ENCODE measurements at places on chromosomes 11 and 22.

DNA sequence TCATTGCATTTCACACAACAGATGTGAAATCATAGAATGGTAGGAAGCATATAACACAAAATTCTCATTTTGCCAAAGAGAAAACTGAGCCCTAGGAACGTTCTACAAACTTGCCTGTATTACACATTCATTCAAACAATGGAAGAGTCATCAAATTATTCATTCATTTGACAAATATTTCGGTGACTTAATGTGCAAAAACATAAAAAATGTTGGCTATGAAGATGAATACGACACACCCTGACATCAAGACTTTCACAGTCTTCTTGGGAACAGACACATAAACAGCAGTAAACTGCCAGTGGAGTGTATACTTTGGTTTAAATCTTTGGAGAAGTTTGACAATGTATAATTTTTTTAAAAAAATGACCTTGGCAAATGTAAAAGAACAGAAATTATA lies 20.4 kb upstream of the C11orf87 start:
- no peak for DNase-seq

DNA sequence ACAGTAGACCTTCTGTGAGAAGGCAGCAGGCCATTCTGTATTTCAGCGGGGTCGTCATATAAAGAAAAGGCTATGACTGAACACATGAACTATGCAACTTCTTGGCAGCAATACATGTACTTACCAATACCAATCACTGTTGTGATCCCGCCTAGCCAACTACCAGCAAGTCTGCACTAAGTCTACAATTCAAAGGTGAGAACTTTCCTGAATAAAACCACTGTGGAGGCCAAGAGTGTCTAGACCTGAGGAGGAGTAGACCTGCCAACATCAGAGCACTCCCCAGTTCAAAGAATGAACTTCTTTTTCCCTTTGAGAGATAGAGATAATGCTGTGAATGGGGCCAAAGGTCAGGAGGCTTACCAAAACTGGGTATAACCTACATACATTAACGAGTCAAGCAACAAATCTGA lies 108.2 kb downstream of the SIK3 start:
- DNase-seq = no peak

DNA sequence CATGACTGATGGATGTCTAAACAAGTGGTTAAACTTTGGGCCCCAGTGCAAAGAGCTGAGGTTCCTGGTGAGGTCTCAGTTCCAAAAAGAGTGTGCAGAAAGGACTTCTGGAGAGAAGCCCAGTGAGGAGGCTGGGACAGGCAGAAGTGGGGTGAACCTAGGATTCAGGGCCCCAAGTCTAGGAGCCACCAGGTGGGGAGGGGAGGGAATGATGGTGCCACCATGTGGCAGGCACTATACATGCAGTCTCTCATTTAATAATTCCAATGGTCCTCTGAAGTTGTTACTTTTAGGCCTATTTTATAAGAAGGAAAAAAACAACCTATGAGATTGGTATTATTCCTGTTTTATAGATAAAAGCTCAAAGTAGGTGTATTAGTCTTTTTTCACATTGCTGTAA lies 102.0 kb downstream of the INSC start:
- no peak for DNase-seq

GRCh38 chr11:46009647-46010046 lies 87.2 kb downstream of the LARGE2 start:
- DNase-seq = no peak

- no peak for DNase-seq
These were observed 405.9 kb downstream of the NXPE2 start for GRCh38 chr11:115084231-115084630.

- DNase-seq = no peak
These were observed 16.2 kb upstream of the CTTN start for GRCh38 chr11:70381872-70382861.

GRCh38 chr11:119417726-119418540 lies 5.0 kb downstream of the THY1 start:
- no peak for DNase-seq

GRCh38 chr22:24236656-24237055 lies 8.2 kb downstream of the GGT5 start:
- no peak for DNase-seq

DNA sequence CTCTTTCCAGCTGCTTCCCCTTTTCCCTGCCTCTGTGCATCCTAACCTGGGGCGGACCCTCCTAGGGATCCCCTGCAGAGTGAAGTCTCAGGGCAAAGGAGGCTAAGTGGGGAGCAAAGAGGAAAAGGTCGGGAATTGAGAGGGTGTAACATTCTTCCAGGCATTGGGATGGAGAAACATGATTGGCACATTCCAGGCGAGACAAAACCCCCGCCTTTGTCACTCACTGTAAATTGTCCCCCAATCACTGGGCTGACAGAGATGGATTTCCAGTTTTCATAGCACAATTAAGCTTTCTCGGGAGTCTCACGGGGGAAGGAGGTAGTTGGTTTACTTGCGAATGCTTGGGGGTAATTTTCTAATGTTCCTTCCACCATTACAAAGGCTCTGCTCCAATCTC lies 74.9 kb downstream of the MIAT start:
- no peak for DNase-seq

- no peak for DNase-seq
These were observed 390.3 kb downstream of the SHANK2 start for GRCh38 chr11:70862093-70862492.

GRCh38 chr11:9206496-9206895 lies 58.7 kb downstream of the DENND5A start:
- no peak for DNase-seq

DNA sequence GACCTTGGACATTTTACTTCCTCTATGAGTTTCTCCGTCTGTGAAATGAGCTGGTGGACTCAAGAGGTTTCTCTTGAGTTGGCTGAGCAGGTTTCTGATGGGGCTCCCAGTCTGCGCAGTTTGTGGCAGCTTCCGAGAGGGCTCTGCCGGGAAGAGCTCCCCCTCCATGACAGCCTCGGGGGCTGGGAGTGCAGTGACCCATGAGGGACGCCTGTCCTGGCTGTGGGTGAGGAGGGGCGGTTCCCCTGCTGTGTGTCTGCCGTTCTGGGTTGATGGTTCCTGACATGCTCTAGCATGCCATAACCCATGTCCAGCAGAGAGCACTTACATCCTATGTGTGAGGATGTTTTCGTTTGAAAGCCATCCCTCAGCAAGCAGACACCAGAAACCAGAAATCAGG lies 14.8 kb downstream of the CSF2RB start:
- DNase-seq = no peak

DNA sequence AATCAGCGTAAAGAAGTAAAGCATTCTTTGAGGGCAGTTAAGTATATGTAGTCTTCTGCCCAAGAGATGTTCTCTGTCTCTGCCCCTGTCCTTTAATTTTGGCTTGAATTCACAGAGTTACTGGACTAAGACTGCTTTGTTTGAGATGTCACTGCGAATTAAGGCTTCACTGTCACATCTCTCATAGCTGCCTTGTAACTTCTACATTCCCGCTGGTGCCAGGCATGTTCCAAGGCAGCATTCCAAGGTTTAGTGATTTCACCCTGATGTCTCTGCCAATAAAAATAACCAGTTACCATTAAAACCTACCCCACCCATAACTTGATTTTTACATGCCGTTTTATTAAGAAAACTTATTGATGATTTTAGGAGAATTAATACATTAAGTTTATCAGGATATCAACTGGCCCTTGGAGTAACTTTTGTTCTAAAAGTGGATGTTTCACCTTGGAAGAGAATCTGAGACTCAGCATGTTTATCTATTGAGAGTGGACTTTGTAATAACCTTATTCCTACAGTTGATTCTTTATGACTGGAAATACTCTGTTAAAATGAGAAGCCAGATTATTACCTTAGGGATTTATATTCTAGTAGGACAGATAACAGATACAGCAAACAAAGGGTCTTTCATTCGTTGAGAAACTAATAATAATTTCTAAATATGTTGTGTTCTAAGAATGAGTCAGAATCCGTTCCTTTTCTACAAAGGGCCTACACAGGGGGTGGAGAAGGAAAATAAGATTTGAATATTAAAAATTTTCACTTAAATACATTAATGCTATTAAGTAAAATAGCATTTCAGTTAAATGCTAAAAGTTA lies 110.2 kb downstream of the UVRAG start:
- peak; percentile 27 for DNase-seq

DNA sequence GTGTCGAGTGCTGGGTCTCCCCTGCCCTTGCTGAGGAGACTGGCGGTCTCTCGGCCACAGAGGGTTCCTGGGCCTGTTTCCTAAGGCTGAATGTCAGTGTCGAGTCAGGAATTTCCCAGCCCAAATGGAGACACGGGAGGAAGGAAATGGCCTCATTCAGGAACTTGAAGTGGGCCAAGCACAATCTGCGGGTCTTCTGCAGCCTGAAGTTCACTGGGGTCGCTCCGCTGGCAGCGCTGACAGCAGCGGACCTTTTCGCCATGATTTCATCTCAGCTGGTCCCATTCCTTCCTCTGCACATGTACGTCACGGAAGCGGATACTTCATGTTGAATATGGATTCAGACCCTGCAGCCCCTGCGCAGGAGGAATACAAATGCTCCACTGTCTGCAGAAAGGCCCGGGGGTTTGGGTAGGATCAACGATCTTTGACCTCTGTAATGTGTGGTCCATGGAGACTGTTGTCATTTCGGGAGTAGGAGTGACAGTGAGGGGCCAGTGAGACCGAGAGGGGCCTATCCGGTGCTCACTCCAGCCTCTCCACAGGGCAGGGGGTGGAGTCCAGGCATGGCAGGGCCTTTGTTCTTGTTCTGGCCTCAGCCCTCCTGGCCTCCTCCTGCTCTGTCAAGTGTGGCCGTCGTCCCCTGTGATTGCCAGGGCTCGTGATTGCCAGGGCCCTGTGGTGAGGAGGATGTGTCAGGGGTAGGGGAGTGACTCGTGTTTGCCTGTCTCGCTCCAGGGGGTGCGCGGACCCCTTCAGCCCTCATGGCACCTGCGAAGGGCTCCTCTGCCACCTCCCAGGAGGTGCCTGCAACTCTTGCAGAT lies 402.3 kb downstream of the TBC1D22A start:
- DNase-seq = peak; percentile 28

DNA sequence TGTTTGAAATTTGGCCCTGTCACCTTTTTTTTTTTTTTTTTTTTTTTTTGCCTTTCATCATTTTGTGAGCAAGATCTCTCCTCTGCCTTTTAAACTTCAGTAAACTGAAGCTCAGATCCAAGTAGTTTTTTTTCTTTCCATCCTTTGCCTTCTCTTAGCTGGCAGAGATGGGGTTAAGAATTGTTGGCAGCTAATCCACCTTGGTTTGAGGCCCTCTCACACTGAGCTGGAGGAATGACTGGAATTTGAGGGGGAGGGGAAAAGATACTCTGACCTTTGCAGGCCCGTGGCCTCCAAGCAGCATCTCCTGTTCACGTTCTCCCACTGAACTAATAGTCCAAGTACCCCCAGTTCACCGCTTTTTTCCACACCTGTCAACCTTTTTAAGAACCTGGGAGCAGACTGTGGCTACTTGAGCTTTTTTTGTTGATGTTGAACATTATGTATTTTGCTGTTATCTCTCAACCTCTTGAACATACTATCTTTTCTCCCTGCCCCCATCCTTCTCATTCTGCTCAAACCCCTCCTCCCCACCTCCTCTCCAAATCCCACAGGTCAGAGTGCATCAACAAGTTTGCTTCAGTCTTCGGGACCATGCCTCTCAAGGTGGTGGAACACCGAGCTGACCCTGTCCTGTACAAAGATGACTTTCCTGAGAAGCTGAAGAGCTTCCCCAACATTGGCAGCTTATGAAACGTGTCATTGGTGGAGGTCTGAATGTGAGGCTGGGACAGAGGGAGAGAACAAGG lies 66.2 kb downstream of the ALX4 start:
- no peak for DNase-seq

- DNase-seq = no peak
These were observed 14.2 kb downstream of the SLC22A8 start for GRCh38 chr11:63001456-63001855.
